ENCODE measurements at places on chromosomes 12 and 14.

DNA sequence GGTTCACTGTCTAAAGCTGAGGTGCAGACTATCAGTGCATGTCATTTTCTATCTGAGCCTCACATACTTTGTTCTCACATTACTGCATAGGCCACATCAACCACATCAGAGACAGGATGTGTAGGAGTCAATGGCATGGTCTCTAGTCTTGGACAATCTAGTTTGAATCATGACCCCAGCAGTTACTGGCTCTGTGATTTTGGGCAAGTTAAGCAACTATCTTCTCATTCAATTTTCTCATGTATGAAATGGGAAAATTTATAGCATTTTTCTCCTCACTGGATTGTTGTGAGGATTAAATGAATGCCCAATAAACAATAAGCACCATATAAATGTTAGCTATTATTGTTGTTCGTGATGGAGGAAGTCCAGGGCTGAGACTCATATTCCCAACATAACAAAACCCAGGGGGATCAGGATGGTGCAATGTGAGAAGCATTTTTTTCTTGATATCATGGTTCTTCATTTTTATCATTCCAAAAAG lies 432.6 kb downstream of the LRIG3 start:
- DNase-seq: no peak

DNA sequence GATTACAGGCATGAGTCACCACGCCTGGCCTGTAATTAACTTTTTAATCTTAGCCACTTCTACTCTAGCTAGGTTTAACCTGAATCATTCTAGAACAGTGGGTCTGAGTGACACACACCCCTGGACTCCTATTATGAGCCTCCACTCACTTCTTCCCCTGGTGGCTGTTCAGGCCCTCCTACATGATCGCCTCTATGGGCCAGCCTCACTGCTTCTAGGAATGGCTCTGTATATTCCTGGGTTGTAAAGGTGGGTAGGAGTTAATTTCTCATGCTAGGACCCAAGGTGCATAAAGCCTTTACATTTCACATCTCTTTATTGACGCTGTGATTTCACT lies 8.0 kb upstream of the RNU6-8 start:
- no peak for DNase-seq

DNA sequence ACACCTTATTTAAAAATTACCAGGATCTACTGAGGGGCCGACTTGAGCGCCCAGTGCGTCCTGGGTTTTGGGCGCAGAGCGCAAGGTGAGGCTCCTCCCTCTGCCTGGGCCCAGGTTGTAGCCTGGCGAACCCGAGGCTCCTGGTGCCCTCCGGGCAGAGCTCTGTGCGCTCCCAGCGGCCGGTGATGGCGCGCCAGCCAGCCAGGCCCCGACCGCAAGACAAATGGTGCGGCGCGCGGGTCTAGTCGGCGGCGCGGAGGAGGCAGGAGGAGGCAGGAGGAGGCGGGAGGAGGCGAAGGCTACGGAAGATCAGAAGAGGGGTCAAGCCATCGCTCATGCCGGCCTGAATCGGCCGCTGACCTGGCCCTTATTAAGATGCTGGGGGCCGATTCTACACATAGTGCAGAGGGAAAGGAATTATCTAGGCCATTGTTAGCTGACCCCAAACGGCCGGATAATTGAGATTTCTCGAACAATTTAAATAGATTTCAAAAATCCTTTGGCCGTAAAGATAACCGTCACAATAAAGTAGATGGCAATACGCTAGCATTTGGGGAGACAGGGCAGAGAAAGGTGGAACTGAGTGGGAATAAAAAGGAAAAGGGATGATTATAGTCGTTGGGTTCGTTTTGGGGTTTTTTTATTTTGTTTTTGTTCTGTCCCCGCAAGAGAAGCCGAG lies 2.8 kb downstream of the TBX5 start:
- DNase-seq: no peak

DNA sequence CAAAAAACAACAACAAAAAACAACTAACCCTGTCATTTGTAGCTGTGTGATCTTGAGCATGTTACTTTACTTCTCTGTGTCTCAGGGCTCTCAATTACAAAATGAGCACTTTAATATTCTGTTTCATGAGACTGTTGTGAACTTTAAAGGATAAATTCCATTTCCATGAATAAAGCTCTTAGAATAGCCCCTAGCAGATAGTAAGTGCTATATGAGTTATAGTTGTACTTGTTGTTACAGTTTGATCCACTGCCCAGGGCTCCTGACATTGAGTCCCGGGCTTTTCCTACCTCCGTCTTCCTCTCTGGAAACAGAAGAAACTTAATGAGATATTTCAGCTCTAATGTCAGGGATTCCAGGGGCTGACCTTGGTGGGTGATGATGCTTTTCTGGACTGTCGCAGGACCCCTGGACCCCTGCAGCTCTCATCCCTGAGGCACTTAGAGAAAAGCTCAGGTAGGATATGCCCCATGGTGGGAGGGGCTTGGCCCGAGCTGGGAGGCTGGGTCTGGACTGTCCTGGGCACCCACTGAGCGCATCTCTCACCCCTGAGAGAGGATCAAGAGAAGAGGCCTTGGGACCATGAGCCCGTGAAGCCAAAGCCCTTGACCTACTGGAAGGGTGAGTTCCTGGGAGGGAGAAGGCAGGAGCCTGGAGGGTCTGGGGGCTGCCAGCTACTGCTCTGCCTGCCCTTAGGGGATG lies 5.1 kb downstream of the P3H3 start:
- DNase-seq: no peak

- DNase-seq: peak; percentile 72
Measured at GRCh38 chr14:99682809-99683618, 1.1 kb upstream of the CYP46A1 start.

- no peak for DNase-seq
Measured at GRCh38 chr12:8482571-8483061, 26.9 kb downstream of the CLEC6A start.

- no peak for DNase-seq
Measured at GRCh38 chr14:63290741-63291430, 27.8 kb downstream of the GPHB5 start.

DNA sequence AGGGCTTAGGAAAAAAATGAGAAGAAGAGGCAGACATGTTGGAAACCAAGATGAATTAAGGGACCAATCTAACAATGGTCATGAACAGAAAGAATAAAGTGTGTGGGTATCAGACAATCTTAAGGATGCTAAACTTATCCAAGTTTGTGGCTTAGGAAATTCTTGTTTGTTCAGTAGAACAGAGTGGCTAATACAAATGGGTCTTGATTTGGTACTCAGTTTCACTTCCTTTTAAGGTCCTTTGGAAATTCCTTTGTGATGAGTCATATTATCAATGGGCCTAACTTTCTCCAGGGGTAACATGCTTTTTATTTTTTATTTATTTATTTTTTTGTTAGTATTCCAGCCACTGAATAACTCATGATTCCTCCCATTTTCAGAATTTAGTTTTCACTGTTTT lies 1154.7 kb upstream of the FLRT2 start:
- DNase-seq: no peak

DNA sequence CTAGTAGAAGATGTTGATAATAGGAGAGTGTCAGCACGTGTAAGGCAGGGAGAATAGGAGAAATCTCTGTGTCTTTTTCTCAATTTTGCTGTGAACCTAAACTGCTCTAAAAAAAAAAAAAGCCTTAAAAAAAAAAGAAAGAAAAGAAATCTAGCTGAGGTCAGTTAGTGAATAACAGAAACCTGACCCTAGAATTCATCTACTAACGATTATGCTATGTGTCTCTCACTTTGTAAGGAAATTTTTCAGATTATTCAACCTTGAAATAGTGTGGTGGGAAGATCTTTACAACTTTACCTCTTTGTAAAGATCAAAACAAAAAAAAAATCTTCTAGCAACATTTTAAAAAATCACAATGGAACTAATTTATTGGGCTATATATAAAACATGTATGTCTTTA lies 995.7 kb downstream of the GALC start:
- no peak for DNase-seq

- no peak for DNase-seq
Measured at GRCh38 chr12:104672501-104673265, 215.9 kb downstream of the CHST11 start.

DNA sequence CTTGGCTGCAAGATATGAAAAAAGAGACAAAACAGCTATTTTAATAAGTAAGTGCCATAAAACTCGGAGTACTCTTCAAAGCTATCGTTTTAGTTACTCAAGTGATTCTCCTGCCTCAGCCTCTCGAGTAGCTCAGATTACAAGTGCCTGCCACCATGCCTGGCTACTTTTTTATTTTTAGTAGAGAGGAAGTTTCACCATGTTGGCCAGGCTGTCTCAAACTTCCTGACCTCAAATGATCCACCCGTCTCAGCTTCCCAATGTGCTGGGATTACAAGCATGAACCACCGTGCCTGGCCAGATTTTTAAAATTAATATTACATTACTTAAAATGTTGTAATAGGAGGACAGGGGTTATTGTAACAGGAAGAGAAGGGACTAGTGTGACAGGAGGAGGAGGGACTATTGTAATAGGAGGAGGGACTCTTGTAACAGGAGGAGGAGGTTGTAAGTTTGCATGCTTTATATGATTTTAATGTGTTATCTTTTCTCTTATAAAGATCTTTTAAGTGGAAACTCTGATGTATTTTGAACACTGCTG lies 61.3 kb downstream of the KITLG start:
- no peak for DNase-seq
